ENCODE measurements at places on chromosomes 3 and 15. TPM values are rescaled to one million over a fixed set of nuclear protein-coding genes. Genes with fewer than 3 reads are reported as not detected.

The RCCD1 gene
- total RNA-seq = 14.4 TPM

The C3orf20 gene
- total RNA-seq = not detected

The NTRK3 gene
- not detected for total RNA-seq

The KCTD6 gene
- total RNA-seq = 7.9 TPM
